ENCODE measurements at places on chromosomes 6 and 20.

DNA sequence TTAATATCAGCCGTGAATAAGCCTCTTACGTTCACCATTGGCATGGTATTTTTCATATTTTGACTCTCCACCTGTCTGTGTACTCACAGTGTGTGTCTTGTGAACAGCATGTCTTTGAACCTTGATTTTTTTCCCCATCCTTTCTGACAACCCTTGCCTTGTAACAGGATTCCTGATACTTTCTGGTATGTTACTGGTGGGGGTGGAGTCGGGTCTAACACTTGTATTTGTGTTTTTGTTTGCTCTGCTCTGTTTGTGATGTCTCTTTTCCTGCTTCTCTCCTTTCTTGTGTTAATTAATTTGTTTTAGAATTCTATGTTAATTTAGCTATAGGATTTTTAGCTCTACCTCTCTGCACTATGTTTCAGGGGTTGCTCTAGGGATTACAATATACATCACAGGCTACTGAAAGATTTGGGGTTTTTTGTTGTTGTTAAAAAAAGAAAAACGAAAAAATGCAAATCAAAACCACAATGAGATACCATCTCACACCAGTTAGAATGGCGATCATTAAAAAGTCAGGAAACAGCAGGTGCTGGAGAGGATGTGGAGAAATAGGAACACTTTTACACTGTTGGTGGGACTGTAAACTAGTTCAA, 245.1 kb downstream of the CDH4 start:
- no peak for DNase-seq

GRCh38 chr20:32207626-32208498, at the start of the genes PLAGL2 and POFUT1:
TSS of gene PLAGL2 (minus strand) at chr20:32207743. CDS start at chr20:32202178, 5,565 bp downstream.
TSS of gene POFUT1 (plus strand) at chr20:32207880. CDS start at chr20:32207942, 62 bp downstream.
- DNase-seq, result peak; percentile 73

DNA sequence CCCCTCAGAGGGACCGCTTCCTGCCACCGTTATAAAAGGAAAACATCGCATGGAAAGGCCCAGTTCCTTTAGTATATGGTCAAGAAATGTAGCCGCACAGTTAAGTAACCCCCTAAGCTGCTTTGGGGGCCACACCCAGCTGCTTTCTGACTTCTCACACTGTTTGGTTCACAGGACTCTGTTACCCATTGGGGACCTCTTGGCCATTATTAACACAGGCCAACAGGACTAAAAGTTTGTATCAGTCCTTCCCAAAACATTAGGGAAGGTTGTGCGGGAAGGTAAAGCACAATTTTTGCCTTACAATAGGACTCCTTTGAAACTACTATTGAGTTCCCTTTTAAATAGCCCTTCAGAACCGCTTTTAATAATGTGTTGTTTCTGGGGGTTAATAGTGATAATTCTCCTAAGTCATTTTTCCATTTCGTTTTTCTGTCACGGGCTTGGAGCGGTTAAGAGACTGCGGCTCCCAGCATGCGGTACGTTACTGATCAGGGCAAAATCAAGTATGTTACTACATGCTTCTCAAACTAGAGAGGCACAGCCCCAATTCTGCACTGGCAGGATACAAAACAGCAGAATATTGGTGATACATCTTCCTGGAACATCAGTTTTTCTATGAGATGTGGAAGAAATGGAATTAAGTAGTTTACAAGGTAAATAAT, 668 bp upstream of the RPP40 start:
- DNase-seq, result no peak

GRCh38 chr6:15246217-15246665, 372 bp downstream of the JARID2 start:
- no peak for DNase-seq

DNA sequence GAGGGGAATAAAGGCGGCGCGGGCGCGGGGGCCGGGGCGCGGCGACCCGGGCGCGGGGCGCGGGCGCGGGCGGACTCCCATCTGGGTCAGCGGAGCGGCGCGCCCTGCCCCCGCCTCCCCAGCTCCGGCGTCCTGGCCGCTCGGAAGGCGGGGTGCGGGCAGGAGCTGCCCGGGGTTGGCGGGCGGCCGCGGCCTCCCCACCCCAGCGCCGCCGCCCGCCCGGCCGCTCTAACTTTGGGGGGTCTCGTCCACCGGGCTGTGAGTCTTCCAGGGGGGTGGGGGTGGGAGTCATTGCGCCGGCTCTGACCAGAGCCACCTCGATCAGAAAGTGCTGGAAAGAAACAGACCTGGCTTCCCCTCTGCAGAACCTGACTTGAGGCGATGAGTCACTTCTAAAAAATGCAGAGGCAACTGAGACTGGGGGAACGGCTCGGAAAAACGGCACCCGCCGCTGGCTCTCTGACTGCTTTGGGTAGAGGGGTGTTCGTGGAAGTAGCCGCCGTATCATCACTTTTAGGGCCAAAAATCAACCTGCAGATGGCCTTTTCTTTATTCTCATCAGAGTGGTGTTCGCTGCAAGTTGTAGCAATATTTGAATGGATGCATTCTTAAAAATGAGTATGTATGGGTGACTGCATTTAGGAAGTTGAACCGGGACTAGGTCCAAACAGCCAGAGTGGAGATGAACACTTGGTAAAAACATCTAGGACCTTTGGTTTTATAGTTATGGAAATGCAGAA, 667 bp downstream of the CAP2 start:
- DNase-seq, result no peak

GRCh38 chr6:42257063-42257462, 39.4 kb upstream of the MRPS10 start:
- no peak for DNase-seq

DNA sequence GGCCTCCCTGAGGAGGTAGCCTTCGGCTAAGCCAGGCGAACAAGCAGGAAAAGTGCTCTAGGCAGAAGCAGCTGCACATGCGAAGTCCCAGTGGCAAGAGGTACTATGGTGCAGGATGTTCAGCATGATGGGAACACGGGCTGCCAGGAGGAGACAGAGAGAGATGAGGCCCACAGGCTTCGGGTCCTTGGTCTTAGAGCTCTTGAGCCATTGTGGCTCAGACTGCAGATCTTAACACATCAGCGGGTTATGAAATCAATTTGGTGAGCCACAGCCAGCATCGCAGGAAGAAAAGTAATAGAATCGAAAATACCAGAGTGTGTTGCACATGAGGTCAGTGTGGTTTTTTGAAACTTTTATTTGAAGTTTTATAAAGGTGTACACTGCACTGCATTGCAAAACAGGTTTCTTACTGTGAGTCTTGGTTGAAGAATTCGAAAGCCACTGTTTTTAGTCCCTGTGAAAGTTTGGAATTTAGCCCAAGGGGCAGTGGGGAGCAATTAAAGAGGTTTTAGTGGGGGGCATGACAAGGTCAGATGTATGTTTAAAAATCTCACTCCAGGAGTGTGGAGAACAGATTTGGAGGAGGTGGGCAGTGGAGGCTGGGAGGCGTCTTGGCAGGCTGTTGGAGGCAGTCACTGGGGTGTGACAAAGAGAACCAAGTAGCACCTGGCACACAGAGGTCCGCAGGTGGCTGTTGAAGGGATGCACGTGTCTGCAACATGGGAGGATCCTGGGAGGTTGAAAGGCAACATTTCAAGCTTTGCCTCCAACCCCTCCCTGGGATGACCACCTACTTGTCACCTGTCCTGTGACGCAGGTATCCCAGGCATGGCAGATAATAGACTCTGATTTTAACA, 69.3 kb downstream of the EYA2 start:
- DNase-seq, result no peak

DNA sequence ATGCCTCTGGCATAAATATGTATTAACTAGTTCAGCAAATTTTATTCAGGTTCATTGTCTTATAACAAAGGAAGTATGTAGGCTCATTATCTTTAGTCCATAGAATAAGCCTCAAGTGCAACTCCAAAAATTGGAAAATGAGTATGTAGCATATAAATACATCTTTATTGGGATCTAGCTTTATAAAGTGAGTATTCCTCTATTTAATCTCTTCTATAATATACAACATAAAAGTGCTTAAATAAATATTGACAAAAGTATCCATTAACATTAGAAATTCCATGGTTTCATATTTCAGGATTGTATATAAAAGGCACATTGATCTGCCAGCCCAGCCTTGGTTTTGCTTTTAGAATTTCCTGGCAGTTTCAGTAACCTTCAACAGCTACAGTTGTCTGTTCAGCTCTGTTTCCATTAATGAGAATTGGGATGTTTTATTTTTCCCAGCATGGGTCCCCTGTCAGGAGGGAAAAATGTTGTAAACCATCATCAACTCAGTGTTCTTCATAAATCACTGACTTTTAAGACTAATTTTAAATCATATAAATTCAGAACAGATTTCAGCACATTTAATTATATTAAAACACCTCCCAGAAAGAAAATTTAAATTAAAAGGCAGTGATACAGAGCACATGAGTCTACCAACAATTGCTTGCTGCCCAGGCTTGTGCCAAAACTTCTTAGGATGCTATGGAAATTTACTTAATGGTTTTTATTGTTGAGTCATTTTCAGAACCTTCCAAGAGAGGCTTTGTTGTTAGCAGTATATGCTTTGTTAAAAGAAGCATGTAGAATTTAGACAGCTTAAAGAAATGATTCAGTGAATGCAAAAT, 119.7 kb downstream of the ADGRG6 start:
- no peak for DNase-seq

GRCh38 chr6:110233770-110234374, 53.6 kb downstream of the CDC40 start:
- no peak for DNase-seq

DNA sequence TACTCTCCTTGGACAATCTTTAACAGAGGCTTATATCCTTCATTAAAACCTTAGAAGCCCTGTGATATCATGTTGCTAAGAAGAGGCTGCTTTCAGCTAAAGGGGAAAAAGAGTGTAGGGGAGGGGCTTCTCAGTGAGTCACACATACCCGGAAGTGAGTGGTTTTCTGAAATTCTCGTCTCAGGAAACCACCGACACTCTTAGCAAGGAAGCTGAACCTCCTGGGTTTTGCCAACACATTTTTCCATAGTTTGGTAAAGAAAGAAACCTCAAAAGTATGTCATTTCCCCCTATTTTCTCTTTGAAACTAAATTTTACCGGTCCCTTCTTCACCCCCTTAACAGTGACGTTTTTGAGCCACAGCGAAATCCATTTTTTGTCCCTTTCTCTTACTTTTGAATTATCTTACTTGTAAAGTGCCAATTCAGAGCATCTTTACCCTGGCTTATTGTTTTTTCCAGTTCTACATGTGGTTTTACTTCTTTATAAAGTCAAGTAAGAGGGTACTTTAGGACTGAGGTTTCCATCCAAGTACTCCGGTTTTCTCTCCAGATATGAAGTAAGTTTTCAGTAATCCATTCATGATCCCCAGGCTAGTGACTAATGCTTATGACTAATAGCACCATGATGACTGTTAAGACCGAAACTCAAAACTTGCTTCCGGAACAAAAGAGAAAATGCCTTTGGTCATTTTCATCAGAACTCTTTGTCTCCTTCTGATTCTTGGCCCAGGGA, 219.3 kb downstream of the ARHGAP18 start:
- DNase-seq, result peak; percentile 12

- no peak for DNase-seq
Measured at GRCh38 chr20:11520596-11520995, 397.1 kb upstream of the BTBD3 start.

DNA sequence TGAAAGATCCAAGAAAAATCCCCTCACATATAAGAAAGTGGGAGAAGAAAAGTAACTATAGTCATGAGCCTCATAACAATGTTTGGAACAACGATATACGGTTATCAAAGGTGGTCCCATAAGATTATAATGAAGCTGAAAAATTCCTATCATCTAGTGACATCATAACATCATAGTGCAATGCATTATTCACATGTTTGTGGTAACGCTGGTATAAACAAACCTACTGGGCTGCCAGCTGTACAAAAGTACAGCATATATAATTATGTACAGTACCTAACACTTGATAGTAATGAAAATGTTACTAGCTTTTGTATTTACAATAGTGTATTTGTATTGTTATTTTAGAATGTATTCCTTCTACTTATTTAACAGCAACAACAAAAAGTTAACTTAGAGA, 240.7 kb downstream of the RNGTT start:
- no peak for DNase-seq

DNA sequence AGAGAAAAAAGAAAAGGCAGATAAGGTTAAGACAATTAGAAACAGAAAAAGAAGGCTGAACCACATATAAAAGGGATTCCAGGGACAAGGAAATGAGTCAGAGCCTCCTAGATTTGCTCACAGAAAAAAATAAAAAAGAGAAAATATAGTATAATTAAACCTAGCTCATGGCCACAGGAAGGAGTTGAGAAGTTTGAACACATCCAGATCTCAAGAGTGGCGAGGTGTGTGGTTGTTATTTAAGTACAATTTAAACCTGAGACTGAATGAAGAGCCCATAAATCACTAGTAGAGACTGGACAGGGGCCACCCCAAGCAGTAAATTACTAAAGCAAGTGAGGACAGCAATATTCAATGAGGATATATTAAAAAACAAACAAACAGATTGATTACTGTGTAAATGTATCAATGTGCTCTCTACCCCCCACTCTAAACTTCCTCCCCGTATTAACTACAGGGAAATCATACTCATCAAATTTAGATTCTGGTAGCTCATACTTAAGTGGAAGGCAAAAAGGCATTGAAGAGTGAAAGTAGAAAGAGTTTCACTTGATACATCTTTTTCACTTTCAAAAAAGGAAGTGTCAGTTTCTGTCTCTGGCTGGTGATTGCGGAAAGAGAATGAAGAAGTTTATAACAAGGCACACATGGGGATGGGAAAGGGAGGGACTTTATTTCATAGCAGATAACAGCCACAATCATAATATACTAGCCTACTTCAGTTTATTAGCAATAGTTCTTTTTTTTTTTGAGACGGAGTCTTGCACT, 49.3 kb upstream of the SCAF8 start:
- DNase-seq, result no peak

DNA sequence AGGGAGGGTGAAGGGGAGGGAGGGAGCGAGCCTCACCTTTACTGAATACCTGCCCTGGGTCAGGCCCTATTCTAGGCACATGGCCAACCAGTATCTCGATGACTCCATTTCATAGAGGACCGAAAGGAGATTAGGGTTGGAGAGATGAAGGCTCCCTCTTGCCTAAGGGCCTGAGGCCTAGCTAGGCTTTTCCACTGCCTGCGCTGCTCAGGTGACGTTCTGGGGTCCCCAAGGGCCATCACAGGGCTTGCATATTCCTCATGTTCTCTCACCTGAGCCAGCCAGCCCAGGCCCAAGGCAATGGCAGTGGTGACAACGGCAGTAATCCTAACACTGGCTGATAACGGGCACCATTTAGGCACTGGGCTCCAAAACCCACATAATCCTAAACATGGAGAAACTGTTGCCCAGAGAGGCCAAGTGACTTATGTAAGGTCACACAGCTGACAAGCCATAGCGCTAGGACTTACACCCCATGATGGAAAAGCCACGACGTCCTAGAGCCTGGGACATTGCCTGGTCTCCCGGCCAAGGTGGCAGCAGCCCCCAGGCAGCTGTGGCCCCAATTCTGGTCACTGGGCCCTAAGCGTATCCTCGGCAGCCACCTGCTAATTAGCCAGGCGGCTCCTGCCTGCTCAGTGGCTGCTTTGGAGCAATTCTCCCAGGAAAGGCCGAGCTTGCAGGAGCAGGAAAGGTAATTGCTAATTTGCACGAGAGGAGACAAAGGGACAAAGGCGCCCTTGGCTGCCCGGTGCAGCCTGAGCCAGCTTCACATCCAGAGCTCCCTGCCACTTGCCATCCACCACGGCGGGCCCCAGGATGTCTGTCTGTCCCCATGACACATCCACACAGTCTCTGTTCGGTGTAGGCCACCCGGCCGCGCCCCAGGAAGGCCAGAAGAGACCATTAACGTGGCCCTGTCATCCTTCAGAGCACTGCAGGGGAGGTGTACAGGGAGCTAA, 21.5 kb downstream of the NOL4L start:
- DNase-seq, result no peak

All from effector CD8-positive, alpha-beta T cell (primary cell).